ENCODE measurements at places on chromosomes 1 and 21.
A peak's percentile ranks its signal among the peaks of the same experiment; 100 is the strongest.

DNA sequence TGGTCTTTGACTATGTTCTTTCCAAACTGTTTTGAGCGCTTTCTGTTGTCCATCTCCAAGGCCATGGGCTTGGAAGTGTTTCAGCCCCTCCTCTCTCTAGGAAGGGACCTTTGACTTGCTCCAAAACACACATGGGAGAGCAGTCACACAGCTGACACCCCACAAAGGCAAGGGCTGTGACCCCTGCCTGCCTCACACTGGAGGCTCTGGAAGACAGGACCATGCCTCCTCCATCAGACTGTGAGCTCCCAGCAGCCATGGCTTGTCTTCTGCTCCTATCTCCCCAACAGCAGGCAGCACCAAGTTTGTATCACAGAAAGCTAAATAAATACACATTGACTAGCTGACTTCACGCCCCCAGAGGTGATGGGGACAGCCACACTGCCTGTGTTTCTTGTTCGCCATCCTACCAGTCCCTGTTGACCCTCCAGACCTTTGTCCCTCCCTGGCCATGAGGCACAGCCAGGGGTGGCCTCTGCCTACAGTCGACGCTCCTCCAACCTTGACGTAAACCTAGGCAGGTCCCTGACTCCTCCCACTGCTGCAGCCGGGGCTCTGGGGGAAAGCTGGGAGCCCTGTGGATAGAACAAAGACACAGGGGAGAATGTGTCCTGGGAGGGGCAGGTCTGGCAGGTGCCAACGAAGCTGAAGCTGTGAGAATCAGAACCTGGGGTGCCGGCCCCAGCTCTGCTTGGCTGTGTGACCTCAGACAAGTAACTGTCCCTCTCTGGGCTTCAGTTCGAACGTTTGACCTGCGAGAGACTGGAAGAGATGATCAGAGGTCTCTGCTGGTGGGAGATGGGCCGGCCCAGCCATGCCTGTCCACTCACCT lies 4.8 kb downstream of the PLA2G2F start:
- no peak for DNase-seq

- DNase-seq: no peak
These were observed 14.5 kb upstream of the CDCA8 start for GRCh38 chr1:37677808-37678207.

- no peak for DNase-seq
These were observed 10.3 kb downstream of the POFUT2 start for GRCh38 chr21:45277101-45278045.

DNA sequence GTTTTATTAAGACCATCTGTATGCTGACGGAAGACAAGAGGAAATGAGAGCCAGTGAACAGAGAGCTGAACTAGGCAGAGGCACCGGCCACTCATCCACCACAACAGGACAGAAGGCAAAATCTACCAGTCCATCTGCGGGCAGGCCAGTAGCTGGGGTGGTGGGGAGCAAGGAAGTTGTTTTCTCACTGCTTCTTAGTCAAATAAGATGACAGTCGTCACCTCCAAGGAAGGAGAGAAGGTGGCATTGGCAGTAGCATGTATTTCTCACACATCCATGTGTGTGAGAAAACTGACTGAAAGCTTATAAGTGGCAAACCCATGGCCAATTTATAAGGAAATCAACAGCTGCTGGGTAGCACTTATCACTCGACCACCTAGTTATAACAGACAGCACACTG lies 8.2 kb downstream of the TTC13 start:
- no peak for DNase-seq

GRCh38 chr1:94417728-94417977 lies 536 bp upstream of the ABCD3 start:
- DNase-seq: no peak

DNA sequence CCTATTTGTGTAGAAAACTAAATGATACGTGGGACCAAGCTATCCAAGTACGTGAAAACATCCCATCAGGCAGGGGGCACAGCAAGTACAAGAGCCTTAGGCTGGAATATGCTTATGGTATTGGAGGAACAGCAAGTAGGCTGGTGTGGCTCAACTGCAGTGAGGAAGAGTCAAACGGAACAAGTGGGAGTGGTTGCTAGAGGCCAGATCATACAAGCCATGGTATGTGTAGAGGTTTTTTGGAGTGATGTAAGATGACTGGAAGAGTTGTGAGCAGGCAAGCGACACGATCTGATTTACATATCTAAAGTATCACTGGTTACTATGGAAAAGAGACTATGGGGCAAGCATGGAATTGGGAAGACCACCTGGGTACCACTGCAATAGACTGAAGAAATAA lies 27.8 kb downstream of the ELK4 start:
- DNase-seq: no peak

- DNase-seq: no peak
These were observed 38.4 kb upstream of the PRDM2 start for GRCh38 chr1:13661539-13661938.

- DNase-seq: no peak
These were observed 146.0 kb downstream of the PBX1 start for GRCh38 chr1:164704954-164705353.

GRCh38 chr1:169941982-169942830 lies 48.5 kb upstream of the SCYL3 start:
- DNase-seq: no peak

DNA sequence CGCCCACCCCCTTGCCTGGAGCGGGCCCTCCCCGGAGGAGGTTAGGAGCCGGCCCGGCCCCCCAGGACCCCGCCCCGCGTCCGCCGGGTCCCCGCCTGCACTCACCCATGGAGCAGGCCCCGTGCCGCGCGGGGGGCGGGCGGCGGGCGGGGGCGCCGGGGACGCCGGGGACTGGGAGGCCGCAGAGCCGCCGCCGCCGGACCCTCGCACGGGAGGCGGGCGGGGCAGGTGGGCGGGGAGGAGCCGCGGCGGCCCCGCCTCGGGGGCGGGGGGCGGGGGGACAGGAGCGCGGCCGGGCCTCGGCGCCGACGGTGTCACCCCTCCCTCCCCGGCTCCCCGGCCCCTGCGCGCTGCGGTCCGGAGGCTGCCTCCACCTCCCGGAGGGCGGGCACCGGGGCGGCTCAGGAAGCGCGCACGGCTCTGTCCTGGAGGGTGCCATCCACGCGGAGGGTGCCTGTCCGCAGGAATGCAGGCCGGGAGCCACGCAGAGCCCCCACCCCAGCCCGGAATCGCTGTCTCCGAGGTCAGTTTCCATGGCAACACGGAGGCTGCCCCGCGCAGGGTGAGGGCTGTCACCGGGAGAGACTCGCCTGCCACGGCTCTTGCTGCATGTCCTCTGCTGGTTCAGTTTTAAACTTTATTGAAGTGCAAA lies 5.9 kb upstream of the PLEKHG5 start:
- peak; percentile 50 for DNase-seq

GRCh38 chr1:75265792-75266191 lies 131.6 kb downstream of the LHX8 start:
- DNase-seq: no peak

DNA sequence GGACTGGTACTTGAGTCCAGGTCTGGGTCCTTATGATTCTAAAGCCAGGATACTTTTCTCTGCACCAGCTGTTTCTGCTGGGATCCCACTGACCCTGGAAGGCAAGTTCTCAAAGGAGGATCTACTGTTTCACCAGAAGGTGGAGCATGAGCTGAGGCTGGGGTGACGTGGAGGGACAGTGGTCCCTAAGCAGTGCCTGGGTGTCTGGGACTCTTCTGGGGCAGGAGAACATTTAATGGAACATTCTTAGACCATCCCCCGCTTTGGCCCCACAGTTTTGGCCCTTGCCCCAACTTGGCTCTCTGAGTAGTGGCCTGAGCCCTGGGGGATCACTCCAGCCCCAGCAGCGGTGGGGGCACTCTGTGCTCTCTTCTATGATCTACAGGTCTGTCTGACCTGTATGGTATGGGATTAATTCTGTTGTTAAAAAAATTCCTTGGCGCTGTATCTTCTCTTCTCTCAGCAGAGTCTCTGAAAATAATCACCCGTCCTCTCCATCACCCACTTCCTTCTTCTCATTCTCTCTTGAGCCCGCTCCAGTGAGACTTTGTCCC lies 60.3 kb upstream of the CSF3R start:
- DNase-seq: no peak

GRCh38 chr1:180192172-180192571 lies 37.5 kb downstream of the QSOX1 start:
- DNase-seq: no peak

- DNase-seq: no peak
These were observed 29.4 kb upstream of the RBM15 start for GRCh38 chr1:110309767-110310166.

GRCh38 chr21:21366277-21366676 lies 368.1 kb downstream of the NCAM2 start:
- DNase-seq: no peak

GRCh38 chr21:26095131-26095530 lies 75.4 kb downstream of the APP start:
- no peak for DNase-seq

DNA sequence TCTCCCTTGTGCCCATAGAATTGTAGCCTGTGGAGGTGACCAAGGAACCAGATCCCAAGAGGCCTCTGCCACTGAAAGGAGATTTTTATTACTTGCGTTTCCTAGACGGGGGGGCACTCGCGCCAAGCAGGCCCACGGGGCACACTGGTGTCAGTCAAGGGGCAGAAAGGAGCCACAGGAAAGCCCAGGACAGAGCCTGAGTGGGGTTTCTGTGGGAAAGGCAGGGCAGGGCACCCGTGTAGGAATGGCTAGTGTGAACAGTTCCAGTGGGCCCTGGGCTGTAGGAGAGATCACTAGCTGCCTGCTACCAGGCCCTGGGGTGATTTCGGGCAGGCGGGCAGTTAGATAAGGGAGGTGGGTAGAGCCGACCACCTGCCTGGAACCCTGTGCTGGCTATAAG lies 70.8 kb downstream of the ADARB1 start:
- no peak for DNase-seq

DNA sequence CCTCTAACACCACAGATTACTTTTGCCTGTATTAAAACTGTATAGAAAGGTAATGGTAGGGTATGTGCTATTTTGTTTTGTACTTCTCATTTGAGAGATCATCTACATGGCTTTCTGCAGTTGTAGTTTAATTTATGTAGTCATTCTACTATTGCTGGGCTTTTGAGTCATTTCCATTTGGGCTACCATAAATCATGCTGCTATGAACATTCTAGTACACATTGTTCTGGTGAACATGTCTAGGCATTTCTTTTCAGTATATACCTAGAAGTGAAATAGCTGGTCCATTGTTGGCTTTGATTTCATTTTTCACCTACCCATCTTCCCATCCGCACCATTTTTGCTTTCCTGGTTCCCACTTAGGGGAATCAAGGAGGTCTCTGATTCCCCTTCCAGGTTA lies 18.7 kb downstream of the EDN2 start:
- DNase-seq: no peak

- no peak for DNase-seq
These were observed 5.1 kb upstream of the CSRP1 start for GRCh38 chr1:201511941-201512539.

GRCh38 chr1:76136894-76137293 lies 62.3 kb downstream of the ST6GALNAC3 start:
- no peak for DNase-seq

DNA sequence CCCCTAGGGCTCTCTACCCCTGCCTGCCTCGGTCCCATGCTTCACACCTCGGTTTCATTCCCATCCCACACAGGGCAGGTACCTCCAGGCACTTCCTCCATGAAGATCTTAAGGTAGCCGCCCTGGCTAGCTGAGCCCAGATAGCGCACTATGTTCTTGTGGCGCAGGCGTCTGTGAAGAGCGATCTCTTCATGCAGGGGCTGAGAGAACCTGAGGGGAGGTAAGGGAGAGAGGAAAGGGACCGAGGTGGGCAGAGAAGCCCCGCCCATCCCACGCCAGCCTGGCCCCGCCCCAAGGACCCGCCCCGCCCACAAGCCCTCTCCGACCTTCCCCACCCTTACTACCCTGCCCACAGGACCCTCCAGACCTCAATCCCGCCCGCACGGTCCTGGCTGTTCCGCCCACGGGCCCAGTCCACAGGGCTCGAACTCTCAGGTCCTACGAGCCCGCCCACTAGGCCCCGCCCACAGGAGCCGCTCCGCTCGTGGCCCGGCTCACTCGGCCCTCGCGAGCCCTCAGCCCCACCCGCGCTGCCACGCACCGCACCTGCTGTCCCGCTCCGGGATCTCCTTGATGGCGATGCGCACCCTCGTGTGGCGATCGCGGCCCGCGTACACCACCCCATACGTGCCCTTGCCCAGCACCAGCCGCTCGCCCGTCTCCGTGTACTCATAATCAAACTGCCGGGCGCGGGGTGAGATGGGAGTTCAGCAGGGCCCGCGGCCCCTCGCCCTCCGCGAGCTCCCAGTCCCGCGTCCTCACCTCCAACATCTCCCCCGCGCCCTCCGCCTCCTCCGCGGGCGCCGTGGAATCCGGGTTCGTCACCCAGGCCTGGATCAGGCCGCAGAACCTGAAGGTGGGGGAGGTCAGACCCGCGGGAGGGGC lies 6.4 kb downstream of the MAP3K6 start:
- DNase-seq: peak; percentile 56

- no peak for DNase-seq
These were observed 188.2 kb downstream of the GRIK1 start for GRCh38 chr21:29751473-29752185.

- DNase-seq: no peak
These were observed 7.2 kb downstream of the VANGL1 start for GRCh38 chr1:115648717-115649691.

DNA sequence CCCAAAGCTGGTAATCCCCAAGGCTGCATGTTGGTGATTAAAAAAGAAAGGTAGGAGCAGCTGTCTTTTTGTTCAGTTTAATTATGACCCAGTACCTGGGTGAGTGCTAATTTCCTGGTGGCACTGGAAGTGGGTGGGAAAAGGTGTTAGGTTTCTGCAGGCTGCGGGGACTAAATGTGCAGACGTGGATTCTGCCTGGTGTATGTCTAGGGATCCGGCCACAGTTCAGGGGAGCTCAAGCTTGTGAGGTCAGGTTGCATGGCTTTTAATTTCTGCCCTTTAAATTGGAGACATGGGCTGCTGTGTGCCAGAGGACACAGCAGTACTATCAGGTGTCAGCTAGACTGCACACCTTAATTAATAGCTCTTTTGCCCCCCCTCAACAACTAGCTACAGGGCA lies 20.3 kb upstream of the TBX19 start:
- DNase-seq: no peak

GRCh38 chr1:37021502-37021901 lies 12.8 kb downstream of the GRIK3 start:
- no peak for DNase-seq
